ENCODE measurements at places on chromosomes 7 and 10.

DNA sequence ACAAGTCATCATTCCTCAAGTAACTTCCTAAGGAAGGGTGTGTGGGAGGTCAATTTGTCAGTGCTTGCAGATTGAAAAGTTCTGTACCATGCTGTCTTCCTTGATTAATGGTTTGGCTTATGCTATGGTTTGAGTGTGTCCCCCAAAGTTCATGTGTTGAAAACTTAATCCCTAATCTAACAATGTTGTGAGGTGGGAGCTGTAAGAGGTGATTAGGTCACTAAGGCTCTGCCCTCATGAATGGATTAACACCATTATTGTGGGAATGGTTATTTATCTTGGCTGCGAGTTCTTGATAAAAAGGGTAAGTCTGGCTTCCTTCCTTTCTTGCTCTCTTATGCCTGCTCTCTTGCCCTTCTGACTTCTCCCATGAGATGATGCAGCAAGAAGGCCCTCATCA lies 29.3 kb upstream of the TMEM229A start:
- no peak for DNase-seq

DNA sequence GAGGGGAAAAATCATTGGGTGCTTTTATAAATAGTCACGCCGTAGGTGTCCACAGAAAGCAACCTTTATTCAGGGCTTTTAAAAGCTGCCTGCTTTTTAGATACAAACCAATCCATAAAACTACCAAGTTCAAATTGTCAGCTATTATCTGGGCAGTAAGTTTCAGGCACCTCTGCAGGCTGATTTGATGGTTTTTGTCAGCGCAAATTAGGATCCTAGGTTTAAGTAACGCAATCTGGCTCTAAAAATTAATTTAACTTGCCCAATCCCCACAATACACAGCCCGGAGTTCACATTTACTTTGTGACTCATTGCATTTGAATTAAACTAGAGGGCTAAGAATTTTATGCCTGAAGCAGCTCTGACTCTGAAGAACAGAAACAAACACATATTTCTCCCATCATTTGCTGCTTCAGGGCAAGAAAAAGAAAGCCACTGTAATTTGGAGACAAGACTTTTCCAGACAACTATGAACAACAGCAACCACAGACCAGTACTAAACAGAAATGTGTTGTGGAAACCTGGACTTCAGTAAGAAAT lies 43.3 kb downstream of the NRP1 start:
- DNase-seq, result no peak

DNA sequence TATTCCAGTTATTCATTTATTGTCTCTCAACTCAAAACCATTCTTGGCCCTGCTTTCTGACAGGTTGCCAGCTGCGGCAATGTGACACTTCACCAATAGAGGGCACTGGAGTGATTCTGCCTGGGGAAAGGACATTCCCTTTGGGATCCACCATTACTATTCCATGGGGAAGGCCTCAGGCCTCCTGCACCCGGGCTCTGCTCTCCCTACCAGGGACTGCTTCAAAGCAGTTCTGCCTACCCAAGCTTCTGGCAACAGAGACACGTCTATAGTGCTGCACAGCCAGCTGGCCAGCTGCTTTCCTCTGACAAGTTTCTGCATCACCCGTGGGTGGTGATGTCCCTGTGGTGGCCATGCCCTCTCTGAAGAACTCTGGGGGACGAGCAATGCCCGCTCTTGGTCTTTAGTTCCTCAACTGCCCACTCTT lies 163.8 kb downstream of the ELMO1 start:
- DNase-seq, result peak; percentile 47

- no peak for DNase-seq
Measured at GRCh38 chr10:85377029-85377806, 989.4 kb downstream of the GRID1 start.

GRCh38 chr7:94053532-94053931 lies 49.4 kb upstream of the BET1 start:
- DNase-seq, result no peak

DNA sequence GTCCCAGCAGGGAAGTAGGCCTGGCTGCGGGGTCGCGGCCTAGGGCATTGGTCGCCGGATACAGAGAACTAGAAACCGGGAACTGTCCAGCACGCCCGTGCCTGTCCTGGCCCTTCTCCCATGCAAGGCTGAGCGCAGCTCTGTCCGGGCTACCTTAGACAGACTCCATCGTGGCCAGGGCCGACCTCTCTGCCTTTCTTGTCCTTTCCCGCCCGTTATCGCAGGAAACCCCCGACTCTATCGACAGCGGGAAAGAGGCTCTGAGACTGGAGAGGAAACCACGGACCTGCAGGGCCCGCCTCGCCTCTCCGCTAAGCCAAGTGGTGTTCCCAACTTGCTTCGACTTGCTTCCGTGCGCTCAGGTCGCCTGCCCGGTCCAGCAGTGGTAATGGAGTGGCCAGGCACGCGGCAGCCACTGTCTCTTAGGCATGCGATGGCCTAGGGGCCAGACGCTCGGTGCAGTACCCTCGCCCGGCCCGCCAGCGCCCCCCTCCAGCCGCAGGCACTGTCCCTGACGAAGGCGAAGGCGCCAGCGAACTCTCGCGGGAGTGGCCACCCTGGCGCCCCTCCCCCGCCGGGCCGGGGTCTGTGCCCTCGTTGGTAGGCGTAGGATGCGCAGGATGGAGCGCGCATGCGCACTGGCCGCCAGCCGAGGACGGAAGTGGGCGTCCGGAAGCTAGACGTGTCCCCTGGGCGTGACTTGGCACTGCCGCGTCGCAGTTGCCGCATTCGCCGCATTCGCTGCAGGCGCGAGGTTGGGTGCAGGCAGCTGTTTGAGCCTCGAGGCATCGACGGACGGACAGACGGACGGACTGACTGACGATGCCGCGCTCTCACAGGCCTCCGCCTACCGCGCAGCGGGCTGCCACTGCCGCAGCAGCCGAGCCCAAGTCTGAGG lies 54.4 kb downstream of the MCMBP start:
- DNase-seq, result no peak

DNA sequence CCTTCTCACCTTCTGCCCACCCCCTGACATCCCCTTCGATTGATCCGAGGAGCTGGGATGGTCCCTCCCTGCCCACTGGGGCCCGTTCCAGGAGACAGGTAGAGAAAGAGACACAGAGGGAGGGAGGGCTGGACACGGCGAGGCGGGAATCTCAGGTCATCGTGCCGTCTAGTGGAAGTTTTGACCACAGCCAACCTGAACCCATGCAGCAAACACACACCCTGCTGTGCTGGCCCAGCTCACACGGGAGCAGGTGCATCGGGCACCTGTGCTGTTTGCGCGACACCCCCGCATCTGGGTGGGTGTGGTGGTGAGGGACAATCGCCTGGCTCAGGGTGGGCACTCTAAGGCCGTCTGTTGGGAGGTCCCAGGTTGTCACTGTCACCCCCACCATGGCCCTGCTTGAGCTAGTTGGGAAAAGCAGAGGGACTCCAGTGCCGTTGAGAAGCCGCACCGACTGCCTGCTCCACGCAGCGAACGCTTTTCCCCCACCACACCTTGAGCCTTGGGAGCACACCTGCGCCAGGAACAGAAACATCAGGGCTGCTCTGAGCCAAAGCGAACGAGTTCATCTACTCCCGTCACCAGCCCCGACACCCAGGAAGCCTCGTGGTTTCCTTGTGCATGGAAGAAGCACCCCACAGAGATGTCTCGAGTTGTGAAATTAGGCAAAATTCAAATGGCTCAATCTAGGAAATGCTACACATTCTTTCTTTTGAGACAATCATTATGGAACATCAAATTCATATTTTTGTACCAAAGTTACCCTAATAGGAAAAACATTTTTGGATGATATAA lies 285.8 kb downstream of the DNAJB6 start:
- no peak for DNase-seq

DNA sequence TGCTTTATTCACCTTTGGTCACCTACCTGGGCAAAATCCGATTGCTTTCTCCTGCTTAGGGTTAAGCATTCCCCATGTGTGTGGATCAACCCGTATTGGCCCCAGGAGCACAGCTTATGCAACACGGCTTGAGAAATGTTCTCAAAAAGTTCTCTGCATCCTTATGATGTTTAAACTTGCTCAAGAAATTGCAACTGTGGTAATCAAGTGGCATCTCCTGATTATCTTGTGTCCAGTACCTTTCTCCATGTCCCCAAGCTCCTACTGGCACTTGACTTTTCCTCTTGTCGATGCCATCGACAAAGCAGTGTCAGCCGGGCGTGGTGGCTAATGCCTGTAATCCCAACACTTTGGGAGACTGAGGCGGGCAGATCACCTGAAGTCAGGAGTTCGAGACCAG lies 4.7 kb upstream of the PKD2L1 start:
- DNase-seq, result no peak

DNA sequence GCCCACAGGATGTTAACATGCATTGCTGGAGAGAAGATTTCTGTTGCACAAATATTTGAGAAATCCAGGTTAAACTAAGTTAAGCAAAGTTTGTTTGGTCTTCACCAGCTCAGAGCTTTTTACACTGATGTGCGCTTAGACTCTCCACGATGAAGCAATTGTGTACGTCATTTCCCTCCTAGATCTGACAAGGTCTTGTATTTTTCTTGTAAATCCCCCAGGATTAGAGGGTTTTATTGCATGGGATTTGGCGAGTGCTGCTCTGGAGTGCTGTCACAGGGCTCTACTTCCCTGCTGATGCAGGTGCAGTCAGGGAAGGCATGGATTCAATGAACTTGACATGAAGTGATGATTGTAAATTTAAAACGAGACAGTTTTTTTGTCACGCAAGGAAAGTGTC lies 173.3 kb downstream of the PDE1C start:
- no peak for DNase-seq

DNA sequence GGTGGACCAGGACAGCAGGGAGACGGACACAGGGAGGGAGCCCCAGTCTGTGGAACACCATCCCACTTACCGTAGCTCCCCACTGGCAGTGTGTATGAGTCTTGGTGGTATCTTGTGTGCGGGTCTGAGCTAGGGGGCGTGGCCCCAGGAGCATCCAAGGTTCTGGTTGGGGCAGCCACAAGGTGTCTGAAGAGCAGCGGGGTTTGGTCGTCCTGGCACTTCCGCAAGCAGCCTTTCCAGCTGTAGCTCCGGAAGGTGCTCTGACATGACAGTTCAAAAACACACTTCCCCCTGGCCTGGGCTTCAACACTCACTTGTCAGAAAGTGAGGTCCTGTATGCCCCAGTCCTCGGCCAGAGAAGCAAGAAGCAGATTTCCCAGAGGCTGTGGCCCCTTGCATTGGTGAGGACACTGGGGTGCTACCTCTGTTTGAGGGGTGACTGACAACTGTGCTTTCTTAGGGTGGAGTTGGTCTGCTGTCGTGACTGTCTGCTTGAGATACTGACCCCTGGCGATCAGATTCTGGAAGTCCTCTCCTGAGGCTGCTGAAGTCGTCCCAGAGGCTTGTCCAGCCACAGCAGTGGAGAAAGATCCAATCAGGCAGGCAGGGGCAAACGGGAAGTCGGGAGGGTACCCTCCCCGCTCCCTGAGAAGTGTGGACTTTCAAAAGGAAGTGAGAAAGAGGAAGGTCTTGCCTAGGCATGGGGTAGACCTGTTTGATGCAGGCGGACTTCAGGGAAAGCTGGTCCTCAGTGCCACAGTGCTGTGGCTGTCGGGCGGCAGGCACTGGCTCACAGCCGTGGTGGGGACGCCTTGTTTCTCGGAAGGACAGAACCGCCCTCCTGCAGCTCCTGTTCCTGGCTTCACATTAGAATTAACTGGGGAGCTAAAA lies 51.4 kb upstream of the PFKFB3 start:
- DNase-seq, result peak; percentile 76

DNA sequence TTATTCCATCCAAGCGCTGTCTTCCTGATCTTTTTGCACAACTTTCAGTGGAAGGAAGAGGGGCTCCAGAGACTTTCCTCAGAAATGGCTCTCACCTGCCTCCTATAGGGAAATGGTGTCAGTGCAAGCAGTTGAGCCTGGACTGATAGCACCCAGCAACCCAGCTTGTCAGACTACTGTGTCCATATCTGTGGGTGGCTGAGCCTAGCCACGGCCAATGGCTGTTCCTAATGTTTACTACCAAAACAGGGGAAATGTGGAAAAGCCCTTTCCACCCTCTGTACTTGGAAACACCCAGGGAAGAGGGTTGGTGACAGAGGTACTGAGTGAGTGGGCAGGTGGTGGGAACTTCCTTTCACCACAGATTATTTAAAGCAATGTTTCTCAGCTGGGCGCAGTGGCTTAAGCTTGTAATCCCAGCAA lies 4.3 kb upstream of the YKT6 start:
- peak; percentile 75 for DNase-seq

DNA sequence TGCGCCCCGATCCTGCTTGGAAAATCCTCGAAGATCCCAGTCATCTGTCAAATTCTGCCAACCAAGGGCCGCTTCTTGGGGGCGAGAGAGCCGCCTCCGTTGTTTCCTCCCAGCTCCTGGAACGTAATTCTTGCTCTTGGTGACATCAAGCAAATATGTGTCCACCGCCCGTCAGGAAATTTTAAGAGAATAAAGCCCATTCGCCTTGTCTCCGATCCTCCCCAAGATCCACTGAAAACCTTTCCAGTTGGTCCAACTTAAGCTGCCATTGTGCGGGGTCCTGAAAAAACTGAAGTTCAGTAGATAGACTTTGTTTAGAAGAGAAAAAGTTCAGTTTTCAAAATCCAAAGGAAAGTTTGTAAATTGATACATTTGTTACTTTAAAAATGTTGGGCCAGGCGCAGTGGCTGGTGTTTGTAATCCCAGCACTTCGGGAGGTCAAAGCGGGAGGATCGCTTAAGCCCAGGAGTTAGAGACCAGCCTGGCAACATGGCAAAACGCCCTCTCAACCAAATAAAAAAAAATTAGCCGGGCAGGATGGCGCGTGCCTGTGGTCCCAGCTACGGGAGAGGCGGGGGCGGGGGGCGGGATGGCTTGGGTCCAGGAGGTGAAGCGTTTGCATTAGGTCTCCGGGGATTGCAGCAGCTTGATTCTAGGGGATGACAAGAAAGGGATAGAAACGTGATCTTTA lies 1.0 kb upstream of the ZNF800 start:
- DNase-seq, result no peak

GRCh38 chr7:25996006-25996408 lies 156.0 kb upstream of the NFE2L3 start:
- DNase-seq, result no peak

GRCh38 chr7:70042533-70042932 lies 444.3 kb downstream of the AUTS2 start:
- no peak for DNase-seq

GRCh38 chr7:116610210-116610609 lies 61.8 kb upstream of the MET start:
- no peak for DNase-seq

DNA sequence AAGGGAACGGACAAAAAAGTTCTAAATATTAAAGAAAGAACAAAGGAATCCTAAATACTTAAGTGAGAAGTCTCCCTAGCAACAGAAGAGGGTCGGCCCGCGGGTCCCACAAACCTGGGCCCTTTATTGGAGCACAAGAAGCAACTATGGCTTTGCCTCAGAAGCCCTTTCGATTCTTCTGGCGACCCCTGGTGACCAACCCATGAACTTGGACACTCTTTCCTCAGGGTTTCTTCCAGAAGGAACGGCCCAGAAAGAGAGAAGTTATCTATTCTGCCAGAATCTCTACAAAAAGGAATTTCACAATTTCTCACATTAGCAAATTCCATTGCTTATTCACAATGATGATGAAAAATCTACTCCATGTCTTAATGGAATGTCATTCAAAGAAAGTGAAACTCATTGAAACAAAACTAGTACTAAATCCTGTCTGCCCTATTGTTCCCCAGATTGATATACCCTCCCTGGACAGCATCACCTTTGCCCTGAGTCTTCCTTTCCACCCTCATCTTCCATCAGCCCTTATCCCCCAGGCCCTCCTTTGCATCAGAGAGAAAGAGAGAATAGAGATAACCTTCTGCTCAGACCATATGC lies 43.7 kb downstream of the CPVL start:
- DNase-seq, result peak; percentile 20
